Stimulated activated CD4-positive, alpha-beta T cell treated with anti-CD3 and anti-CD28 coated beads, Interleukin-1b, Interleukin-23, amount 100 ng/mL, for 4 hours (primary cell): ENCODE measurements at places on chromosomes 4 and X.

DNA sequence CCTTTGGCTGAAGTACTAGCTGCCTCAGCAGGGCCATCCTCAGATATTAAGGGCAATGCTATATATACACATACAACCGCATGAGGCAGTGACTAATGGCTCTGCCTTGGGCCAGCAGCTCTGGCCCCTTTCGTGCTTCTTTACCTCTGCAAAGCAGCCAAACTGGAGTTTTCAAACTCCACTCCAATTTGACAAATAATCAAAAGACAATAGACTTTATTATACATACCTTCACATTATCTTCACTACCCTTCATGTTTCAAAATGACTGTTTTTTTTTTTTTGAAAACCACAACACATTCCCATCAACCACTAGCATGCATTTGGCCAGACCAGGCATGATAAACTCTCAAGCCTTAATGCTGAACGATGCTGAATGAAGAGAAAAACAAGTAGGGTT lies 187.7 kb downstream of the ENOX2 start:
- DNase-seq: no peak

DNA sequence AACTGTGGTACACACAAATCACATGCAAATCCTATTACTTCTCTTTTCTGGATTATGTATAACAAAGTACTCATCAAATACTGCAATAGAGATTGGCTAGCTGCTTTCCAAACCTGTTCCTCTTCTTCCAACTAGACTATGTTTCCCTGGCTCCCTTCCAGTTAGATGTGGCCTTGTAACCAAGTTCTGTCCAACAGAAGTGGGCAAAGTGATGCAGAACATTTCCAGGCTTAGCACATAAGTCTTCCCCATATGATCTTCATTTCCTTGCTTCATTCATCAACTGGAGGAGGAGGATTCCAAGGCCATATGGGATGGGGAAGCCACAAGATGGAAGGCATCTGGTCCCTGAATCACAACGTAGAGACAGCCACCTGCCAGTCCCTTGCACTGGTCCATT lies 8.0 kb downstream of the SLC9A7 start:
- no peak for DNase-seq

DNA sequence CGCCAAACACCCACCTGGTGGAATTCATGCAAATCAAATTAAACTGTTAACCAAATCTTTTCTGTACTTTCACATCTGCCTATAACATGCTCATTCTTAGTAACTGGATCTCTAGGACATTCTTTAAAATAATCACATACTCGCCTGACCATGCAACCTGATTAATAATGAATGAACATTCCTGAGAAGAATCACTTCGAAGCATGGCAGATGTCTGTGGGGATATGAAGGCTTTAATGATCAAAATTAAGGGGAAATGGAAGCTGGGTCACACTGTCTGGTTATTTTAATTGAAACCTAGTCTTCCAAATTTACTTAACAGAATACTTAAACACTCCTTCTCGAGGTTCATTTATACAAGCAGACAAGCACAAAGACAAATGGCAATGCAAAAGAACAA lies 44.2 kb downstream of the MID1 start:
- DNase-seq: no peak

GRCh38 chr4:60805500-60806313 lies 394.4 kb upstream of the ADGRL3 start:
- DNase-seq: no peak

GRCh38 chr4:10524196-10524833 lies 67.1 kb upstream of the ZNF518B start:
- DNase-seq: no peak

DNA sequence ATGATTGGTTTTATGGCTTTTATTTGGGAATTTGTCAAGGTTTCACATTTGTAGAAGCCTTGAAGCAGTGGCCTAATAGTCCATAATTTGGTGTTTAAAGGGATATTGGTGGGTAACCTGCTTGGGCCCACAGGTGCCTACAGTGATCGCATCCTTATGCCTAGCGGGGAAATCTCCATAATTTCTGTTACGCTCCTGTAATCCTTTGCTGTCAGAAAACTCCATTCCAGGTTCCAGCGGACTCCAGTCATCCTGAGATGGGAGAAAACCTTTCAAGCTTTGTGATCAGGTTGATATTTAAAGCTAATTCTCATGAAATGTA lies 257.0 kb upstream of the JADE1 start:
- DNase-seq: no peak

DNA sequence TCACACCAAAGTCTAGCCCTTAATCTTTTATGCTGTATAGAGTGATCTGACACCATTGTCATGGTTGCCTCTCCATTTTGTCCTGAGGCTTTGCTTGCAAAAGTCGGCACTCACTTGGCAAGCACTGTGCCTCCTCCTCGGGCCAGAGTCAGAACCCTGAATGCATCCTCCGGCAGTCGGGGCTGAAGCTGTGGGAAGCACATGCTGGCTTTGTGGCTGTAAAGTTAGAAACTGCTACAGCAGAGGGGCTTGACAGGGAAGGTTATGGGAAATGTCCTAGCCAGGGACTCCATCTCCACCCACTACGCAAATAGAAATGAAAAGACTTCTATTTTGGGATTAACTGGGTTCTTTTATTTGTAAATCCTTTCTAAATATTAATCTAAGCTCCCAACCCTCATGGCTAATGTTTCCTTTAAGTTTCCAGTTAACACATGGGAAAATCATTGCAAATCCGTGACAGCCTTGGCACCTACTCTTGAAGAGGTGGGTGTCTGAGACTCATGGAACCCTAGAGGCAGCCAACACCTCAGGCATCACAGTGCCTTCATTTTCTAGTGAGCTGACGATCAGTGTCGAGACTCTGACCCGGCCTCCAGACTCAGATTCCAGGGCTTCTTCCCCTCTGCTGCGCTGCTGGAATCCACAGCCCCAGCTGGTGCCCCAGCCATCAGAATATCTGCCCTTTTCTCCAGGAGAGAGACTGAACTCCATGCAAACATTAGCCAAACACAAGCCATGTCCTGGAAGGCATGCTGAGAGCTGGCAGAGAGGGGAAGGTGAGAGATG lies 7.9 kb upstream of the CLDN24 start:
- no peak for DNase-seq

DNA sequence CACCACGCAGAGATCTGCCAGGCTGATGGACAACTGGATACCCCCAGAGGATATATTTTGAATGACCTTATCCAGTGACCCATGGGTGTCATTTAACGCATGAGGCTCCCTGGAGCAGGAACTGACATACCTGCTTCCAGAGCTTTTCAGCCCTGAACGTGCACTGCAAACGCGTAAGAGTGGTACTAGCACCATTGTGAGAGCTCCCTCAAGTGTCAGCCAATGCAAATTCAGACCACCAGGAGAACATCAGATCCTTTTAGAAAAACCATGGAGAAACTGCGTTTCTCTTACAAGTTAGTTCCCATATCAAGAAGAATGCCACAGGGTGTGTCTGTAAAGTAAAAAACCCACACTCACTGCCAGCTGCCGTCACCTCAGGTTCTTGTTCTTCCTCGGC lies 7.3 kb downstream of the TREX2 start:
- no peak for DNase-seq

DNA sequence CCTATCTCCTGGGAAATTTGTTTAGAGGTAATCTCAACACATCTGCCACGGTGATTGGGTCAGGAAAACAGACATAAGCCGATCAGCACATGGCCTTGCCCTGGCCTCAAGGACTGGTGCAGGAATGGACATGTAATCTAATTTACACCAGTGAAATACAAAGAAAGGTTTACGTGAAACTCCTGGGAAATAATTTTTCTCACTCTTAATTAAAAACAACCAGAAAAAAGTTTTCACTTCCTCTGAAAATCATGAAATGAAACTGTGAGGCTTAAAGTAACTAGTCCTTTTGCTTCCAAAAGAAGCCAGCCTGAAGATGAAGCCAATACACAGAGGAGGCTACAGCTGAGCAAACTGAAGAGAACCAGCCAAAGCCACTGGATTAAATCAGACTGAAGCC lies 154.1 kb upstream of the FAM241A start:
- no peak for DNase-seq

- DNase-seq: no peak
These were observed 413.1 kb downstream of the GBA3 start for GRCh38 chr4:23105759-23106370.

GRCh38 chrX:747176-747575 lies 116.6 kb downstream of the SHOX start:
- DNase-seq: no peak

GRCh38 chr4:7167706-7168105 lies 24.6 kb upstream of the SORCS2 start:
- no peak for DNase-seq

- no peak for DNase-seq
These were observed 173.8 kb downstream of the IL15 start for GRCh38 chr4:141810038-141810711.

GRCh38 chrX:26908218-26908617 lies 554.9 kb downstream of the PPP4R3C start:
- no peak for DNase-seq

DNA sequence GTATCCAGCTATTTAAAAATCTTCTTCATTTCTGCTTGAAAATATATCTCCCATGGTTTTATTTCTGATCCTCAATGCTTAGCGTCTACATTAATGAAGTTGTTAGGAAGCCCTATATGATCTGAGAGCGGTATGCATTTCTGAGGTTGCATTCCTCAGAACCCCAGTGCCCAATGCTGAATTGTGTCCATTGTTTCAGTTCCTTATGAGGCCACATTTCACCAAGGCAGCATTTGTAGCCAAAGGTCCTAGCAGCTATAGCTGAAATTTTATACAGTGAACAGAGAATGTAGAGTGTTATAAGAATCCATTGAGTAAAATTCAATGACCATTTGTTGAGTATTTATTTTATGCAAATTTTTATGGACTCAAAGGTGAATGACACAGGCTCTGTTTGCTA lies 209.5 kb downstream of the PCDH7 start:
- DNase-seq: no peak

GRCh38 chr4:164488114-164488513 lies 265.8 kb upstream of the SMIM31 start:
- DNase-seq: no peak

GRCh38 chr4:98508829-98509598 lies 149.4 kb downstream of the TSPAN5 start:
- no peak for DNase-seq

- no peak for DNase-seq
These were observed 95.4 kb downstream of the GRIA2 start for GRCh38 chr4:157315968-157316367.

- DNase-seq: no peak
These were observed 179.1 kb downstream of the CBR4 start for GRCh38 chr4:168830777-168831512.

DNA sequence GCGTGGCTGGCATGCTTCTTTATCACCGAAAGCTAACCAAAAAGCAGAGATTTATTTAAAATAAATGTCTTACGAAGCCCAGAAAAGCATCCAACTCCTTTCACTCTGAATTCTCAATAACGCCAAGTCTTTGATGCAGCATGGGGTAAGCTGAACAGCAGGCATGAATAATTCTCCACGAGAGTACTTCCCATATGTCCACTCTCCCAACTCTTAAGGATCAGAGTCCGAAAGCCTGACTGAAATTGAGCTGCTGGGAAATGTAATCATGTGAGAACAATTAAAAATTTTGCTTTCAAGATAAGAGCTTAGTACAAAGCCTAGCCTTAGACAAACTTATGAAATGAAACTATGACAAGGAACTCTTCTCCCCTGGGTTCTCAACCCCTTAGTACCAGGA lies 7.5 kb upstream of the SLC39A8 start:
- DNase-seq: no peak

DNA sequence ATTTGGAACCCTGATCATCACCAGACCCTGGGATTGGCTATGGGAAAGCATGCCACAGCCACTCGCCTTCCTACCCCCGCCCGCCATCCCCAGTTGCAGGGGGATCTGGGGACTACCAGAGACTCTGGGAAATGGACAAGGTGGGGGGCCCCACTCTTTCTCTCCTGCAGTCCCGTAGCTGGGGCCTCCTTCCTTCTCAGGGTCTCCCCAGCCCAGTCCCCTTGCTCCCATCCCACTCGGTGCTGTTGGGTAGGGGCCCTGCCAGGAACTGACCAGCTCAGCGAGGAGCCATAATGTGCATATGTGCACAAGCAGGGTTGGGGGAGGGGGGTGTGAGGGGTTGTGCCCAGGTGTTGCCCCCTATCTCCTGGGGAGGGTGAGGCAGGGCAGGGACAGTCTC lies 3.4 kb upstream of the USP11 start:
- DNase-seq: no peak

DNA sequence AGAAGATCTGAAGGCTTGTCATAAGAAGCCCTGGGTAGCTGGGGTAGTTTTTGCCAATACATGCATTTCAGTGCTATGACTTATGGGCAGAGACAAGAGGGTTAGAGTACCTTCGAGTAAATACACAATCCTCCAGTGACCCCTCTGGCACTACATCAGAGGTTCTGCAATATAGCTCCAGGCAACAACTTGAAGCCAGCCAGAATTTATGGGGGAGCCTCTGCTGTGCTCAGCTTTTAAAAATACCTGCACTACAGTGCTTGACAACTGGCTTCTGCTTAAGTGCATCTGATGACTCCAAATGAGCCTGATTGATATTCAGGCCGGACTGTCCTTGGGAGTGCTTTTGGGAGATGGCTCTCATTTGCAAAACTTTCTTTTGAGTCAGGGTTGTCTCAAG lies 44.9 kb upstream of the SMAD1 start:
- no peak for DNase-seq

DNA sequence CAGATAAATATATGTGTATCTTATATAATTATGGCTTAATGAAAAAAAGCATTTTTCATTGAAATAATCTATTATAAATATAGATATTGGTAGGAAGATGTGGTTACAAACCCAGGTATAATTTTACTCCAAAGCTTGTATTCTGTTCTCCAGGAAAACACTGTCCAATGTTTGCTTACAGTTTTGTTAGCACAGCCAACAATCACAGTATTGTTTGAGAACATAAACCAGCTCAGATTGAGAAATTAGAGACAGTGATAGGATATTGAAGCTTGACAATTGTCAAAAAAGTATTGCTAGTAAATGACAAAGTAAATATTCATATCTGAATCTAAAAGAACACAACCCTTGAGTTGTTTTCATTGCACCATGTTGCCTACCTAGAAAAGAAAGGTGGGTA lies 228.8 kb downstream of the ADGRL3 start:
- no peak for DNase-seq

DNA sequence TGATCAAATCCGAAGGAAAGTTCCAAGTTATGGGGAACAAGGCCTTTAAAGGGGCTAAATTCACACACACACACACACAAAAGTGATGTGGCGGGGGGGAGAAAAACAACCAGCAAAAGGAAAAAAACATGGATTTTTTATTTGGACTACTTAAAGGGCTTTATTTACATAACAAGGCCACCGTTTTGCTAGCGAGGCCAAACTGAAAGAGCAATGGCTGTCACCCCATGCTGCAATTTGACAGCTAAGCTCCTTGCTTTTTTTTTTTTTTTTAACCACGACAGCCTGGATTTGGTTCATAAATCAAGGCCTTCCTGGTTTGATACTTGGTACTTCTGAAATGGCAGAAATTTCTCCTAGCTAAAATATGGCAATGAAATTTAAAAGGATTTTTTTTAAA lies 99.6 kb upstream of the PTCHD1 start:
- DNase-seq: no peak

DNA sequence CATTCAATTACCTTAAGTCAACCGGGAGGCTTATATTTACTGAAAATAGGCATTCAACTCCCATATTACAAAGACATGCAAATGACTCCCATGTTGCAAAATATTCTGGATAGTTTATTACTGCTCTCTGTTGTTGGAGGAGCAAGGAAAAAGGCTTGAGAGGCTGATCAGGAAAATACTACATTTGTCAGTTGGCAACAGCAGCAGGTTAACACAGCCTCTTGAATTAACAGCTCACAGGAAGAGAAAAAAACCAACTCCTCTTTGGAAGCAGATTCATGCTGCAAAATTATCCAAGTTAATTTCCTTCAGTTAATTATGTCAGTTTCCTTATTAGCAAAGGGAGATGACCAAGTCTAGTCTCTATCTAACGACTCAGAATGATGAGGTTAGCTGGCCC lies 238.9 kb downstream of the MAML3 start:
- no peak for DNase-seq
